D341Med (cell line): ENCODE measurements at places on chromosomes 3 and 15.

- DNase-seq, result peak; percentile 80
Measured at GRCh38 chr3:23805633-23806533, at the start of gene UBE2E1. Gene UBE2E1, plus strand, starts transcription at chr3:23805955. Its CDS starts 1,315 bp downstream, at chr3:23807270.

DNA sequence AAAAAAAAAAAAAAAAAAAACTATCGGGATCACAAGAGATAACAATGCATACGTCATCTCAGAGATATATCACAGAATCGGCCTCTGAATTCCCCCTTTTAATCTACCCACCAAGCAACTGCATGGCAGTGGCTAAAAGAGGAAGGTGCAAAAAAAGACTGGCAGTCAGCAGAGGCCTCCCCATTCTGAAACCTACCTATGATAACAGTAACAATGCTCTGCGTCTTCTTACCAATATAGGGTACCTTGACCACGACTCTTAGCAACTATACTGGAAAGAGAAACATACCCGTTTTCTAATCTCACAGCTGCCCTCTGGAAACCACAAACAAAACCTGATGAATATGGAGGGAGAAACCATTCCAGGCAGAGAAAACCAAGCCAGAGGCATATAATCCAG is 106.9 kb downstream of the ULK4 start:
- DNase-seq, result no peak

- DNase-seq, result peak; percentile 84
Measured at GRCh38 chr15:70512772-70513362, 250.5 kb downstream of the UACA start.

GRCh38 chr15:52651868-52652267 is 27.3 kb downstream of the ATOSA start:
- peak; percentile 27 for DNase-seq

- DNase-seq, result no peak
Measured at GRCh38 chr3:73010158-73010557, 13.5 kb downstream of the PPP4R2 start.

- no peak for DNase-seq
Measured at GRCh38 chr15:29934251-29934650, 112.0 kb upstream of the TJP1 start.

GRCh38 chr3:59654123-59654479 is 604.3 kb upstream of the CFAP20DC start:
- DNase-seq, result no peak

DNA sequence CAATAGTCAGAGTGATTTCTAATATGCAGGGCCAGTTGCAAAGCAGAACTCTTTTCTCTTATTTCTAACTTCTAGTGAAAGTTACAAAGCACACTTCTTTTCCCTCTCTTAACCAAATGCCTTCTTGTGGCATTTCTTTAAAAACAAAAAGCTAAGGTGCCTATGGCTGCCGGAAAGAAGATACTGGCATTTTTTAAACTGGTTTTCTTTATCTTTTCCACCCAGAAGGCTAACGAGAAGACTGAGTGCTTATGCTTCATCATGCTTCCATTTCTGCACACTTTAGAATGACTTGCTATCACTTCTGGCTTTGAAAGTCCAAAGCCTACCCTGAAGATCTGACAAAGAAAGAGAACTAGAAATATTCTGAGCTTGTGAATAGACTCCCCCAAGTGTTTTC is 141.3 kb downstream of the P2RY1 start:
- DNase-seq, result no peak

GRCh38 chr3:139481116-139481515 is 4.8 kb upstream of the RBP2 start:
- DNase-seq, result no peak

DNA sequence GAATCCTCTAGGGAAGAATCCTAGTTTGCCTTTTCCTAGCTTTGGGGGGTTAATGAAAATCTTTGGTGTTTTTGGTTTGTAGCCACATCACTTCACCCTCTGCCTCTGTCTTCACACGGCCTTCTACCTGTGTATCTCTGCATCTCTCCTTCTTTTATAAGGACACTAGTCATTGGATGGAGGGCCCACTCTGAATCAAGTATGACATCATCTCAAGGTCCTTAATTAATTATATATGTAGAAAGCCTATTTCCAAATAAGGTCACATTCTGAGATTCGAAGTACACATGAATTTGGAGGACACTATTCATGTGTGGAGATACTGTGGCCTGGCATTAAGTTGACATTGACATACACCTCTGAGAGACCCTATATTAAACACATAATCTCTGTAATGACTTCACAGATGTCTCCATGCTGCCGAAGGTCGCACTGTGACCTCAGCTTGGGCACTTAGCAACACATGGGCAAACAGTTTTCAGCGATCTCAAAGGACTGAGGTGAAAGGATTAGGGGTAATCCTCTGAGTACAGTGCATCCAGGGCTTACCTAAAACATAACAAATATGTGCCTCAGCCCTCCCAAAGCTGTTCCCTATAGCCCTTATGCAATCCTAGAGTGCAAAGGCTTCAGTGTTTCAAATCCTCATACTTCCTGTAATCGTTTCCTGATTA is 446.0 kb downstream of the FGF12 start:
- DNase-seq, result peak; percentile 66

GRCh38 chr3:2623436-2623835 is 486.7 kb downstream of the IL5RA start:
- DNase-seq, result no peak

- DNase-seq, result no peak
Measured at GRCh38 chr3:66552846-66553245, 52.0 kb upstream of the LRIG1 start.

DNA sequence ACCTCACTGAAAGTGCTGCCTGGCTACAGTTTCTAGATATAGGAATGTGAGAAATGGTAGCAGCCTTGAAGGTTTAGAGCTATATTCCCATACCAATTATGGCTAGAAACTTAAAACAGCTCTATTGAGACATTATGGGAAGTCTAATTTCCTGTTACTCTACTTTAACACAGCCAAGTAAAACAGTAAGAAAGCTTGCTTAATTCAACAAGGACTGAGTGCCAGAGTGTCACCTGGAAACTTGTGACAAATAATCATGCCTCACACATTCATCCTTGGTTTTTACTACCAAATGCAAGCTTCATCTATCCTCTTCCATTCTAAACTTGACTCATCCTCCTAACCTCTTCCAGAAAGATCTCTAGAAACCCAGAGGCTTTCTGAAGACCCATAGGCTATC is 41.7 kb downstream of the UBE3A start:
- DNase-seq, result no peak

GRCh38 chr3:52041118-52041731 is 15.1 kb downstream of the DUSP7 start:
- DNase-seq, result peak; percentile 72

- no peak for DNase-seq
Measured at GRCh38 chr3:127036209-127037020, 53.5 kb downstream of the PLXNA1 start.

- DNase-seq, result no peak
Measured at GRCh38 chr3:39408493-39409372, 2.2 kb downstream of the RPSA start.

DNA sequence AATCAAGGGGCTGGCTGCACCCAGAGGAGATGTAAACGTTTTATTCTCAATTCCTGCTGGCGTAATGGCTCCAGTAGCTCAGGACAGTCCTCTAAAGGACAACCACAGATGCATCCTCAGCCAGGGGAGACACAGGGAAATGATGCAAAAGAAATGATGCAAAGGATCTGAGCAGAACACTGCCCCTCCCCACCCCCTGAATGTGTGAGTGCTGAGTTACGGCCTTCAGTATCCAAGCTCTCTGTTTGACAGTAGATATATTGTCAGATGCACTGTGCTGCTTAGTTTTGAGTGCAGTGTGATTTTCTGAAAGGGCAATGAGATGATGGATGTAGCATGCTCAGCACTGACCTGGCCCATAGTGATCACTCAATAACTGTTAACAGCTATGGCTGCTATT is 41.4 kb upstream of the CTDSPL start:
- DNase-seq, result no peak
